ENCODE measurements at places on chromosomes 6 and 20.

DNA sequence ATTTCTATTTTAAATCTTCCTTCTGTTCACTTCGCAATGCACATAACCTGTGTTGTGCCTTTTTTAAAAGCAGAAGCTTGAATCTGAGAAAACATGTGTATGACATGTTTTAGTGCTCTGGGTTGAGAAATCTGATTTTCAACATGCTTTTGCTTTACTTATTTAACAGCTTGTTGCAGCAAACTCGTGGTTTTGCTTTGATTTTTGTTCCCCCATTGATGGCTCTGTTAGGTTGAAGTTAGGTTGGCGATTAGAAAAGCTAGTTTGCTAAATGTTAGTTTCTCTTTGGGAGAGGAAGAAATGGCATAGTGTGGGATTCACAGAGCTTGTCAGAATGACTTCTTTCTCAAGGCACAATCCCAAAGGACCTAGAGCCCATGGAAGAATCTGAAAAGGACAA, 170.8 kb downstream of the TMEM242 start:
- DNase-seq: no peak

GRCh38 chr6:170370416-170370815, 63.9 kb downstream of the FAM120B start:
- no peak for DNase-seq

DNA sequence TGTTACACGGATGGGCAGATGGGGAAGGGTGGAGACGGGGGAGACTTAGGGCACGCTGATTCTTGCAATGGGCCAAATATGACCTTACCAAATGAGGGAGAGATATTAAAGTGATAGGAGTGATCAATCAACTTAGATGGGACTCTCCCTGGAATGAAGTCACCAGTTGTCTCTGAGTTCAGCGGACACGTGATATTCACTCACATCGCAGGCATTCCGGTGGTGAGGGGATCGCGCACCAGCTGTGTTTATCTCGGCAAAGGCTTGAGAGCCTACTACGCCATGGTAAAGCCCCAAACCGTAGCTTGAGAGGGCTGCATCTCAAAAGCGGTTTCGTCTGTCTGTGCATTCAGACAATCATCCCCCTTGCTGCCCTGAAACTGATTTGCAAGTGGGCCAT, 5.5 kb downstream of the BMP7 start:
- no peak for DNase-seq

DNA sequence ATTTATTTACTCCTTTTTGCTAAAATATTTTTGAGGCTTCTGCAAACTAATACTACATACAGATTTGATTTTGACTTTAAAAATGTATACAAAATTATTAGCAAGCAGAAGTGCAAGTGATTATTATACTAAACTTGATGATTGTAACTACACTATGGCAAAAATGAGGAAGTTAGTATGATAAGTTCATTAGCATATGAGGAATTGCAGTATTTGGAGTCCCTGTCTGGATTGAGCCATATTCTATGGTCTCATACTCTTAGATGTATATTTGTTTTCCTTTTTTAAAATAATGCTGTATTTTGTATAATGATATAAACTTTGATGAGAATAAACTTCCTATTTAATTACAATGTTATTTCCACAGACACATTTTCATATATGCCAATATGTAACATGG, 13.9 kb downstream of the CRISP3 start:
- no peak for DNase-seq

- DNase-seq: no peak
Measured at GRCh38 chr6:169239181-169239580, 14.5 kb downstream of the THBS2 start.

DNA sequence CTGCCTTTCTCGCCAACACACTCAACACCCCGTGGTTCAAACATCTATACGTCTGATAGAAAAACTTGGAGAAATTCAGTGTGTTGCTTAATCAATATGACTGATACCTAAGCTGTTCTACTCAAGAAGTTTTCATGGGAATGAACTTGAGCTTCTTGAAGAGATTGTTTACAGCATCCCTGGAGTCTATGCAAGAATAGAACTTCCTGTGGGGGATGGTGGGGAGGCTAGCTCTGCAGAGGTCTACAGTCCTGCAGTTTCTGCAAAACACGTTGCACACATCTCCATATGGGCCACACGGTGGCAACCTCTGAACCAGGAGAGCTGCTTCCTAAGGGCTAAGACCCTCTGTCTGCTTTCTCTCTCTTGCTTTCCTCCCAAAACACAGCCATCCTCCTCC, 32.7 kb upstream of the FANCE start:
- no peak for DNase-seq

Measured in right renal pelvis (tissue), 4 donors.